ENCODE measurements at places on chromosomes 7 and 10.
A peak's percentile ranks its signal among the peaks of the same experiment; 100 is the strongest.

- no peak for DNase-seq
These were observed 7.0 kb upstream of the ZNF862 start for GRCh38 chr7:149830997-149831740.

GRCh38 chr7:28083998-28084985 lies 96.3 kb downstream of the JAZF1 start:
- no peak for DNase-seq

DNA sequence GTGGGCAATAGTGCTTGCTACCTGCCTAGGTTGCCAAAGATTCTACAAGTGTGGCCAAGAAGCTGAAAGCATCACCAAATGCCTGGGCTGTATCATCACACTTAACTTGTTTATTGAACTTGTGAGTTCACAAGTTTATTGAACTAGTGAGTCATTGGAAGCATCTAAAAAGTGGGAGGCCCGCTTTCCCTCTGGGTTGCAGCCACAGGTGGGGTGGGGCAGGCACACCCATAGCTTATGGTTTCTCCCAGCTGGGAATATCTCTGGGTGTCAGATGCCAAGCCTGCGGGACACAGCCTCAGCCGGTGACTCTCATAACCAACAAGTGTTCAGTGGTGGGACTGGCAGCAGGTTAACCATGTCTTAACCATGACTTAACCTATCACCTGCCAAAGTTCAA lies 145.9 kb upstream of the FAM13C start:
- no peak for DNase-seq

- DNase-seq = no peak
These were observed 116.4 kb upstream of the NOBOX start for GRCh38 chr7:144519925-144520324.

GRCh38 chr10:2610946-2611345 lies 456.4 kb upstream of the PFKP start:
- peak; percentile 34 for DNase-seq

- DNase-seq = no peak
These were observed 348.5 kb upstream of the SHH start for GRCh38 chr7:156160811-156161210.

All from DMS153 (cell line).